ENCODE measurements at places on chromosomes 13 and 19. TPM values are rescaled to one million over a fixed set of nuclear protein-coding genes. Genes with fewer than 3 reads are reported as not detected.

DNA sequence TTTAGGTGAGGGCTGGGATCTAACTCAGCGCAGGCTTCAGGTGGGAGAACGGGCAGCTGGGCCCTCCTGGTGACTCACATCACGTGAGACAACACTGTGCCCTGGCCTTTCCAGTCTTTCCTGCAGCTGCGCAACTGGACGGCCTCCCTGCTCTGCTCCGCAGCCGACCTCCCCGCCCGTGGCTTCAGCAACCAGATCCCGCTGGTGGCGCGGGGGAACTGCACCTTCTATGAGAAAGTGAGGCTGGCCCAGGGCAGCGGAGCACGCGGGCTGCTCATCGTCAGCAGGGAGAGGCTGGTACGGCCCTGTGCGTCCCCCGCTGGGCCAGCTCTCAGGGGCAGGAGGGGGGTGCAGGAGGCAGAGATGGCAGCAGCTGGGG is 8.8 kb downstream of the SPPL2B start:
- no peak for DNase-seq

DNA sequence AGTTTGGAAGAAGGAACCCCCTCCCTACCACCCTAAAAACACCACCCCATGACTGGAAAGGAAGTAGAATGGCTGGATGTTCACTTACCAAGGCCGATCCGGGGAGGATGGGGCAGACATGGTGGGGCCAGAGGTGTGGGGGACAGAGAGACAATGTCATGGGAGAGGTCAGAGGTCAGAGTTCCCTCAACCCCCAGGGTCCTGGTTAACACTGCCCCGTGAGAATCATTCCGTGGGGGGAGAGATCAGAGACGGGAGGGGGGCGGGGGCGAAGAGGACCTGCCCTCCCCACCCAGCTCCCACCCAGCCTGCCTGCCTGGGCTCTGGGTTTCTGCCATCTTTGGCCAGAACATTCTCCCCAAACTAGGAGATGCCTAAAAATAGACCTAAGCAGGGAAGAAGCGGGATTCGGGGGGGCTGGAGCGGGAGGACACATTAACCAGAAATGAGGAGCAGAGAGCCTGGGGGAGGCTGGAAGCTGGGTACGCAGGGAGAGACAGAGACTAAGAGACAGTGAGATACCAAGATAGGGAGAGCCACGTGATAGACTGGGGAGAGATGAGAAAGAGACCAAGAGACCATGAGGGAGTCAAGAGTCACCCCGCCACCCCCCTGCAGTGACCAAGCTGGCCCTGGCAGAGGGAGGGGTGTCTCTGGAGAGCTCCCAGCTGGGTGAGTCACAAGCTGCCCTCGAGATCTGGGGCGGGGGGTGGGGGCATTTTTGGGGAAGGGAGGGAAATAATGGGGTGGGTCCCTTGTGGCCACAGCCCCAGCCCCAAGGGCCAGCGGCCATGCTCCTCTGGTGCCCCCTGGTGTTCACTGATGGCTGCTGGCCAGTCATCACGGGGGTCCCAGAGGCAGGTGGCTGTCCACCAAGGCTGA is 6.1 kb upstream of the KANK2 start:
- DNase-seq = peak; percentile 80

DNA sequence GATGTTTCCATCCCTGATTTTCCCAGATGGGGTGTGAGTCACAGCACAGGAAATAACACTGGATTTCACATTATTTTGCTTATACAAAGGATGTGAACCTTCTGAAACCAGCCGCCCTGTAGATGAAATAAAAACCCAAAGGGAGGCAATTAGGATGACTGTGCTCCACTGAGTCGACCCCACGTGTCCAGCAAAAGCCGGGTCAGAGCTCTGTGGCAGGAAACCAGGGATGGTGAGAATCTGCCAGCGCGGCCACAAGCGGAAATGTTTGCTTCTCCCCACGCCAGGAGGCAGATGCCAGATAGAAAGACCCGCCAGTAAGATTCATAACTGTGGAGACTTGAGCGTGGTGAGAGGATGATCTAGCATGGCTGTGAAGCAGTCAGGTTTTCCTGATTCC is 764.4 kb downstream of the LIG4 start:
- peak; percentile 99 for DNase-seq

The ZNF541 gene
- total RNA-seq = not detected

The BST2 gene
- 1.2 TPM for total RNA-seq

The POU2F2 gene
- total RNA-seq = 5.4 TPM
